ENCODE measurements at places on chromosomes 5 and 9.

DNA sequence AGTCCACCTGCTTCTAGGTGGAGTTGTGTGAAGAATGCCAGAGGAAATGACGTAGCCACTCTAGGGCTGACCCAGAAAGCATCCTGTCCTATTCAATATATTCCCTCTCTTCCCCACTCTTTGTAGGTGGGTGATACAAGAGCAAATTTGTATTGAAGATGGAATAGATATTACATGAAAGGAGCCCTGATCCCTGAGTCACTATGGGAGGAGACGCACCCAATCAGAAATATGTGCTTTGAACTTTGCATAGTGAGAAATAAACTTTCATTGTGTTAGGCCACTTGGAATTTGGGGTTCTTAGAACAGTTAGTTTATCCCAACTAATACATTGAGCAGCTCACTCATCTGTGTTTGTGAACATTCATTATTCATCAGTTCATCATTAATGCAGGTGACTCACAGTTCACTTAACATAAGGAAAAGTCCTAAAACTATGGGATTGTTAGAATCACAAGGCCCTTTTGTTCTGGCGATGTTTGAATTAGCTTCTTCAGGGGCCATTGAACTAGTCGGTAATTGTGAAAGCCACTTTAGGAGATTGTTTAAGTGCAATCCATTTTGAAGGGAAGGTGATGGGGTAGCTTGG lies 26.9 kb upstream of the NTRK2 start:
- no peak for DNase-seq

DNA sequence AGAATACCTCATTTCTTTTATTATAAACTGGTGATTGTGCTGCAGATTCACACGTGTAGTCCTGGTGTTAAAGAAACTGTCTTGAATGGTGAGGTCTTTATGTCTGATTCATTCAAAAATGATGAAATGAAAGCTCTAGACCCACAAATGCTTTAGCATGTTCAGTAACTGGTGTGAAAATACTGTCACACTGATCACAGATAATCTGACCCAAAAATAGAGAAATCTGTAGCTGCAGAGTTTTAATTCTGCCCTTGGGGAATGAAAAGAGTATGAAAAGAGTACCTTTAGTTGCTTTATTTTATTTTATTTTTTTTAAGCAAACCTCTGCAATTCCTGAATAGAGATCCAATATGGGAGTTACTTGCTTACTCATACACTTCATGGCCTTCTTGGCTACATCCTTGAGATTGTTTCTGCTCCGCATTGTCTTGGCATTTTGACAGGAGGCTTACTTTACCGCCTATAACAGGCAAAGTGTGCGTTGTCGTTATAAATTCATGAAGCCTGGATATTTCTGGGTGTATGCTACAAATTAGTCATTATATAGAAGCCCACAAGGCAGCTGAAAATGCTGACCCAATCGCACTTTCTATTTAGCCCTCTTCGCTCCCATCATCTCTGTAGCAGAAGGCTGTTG lies 2.7 kb downstream of the RGMB start:
- no peak for DNase-seq

GRCh38 chr9:124710766-124711165 lies 60.3 kb downstream of the NR6A1 start:
- no peak for DNase-seq

DNA sequence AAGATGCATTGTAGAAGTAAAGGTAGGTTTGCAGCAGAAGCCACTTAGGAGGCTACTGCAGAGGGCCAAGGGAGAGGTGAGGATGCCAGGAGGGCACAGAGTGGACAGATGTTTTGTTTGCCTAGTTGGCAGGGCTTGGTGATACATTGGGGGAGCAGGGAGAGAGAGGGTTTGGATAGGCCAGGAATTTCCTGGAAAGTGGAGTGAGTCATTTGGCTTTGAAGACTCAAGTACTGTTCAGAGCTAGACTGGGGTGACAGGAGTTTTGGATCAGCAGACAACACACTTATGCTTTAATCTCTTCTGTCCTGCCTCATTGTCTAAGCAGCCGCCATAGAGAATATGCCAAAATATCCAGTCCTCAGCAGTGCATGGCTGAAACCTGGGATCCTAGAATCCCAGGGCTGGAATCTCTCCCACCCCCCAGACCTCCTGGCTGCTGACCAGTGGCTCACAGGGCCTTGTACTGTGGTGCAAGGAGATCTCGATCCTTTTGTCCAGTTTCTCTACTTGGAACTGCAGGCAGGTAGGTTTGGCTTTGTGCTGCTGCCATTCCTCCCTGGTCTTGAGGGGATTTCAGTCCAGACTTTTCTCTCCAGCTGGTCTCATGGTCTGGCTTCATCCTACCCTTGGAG lies 11.0 kb downstream of the TMEM268 start:
- DNase-seq, result no peak

DNA sequence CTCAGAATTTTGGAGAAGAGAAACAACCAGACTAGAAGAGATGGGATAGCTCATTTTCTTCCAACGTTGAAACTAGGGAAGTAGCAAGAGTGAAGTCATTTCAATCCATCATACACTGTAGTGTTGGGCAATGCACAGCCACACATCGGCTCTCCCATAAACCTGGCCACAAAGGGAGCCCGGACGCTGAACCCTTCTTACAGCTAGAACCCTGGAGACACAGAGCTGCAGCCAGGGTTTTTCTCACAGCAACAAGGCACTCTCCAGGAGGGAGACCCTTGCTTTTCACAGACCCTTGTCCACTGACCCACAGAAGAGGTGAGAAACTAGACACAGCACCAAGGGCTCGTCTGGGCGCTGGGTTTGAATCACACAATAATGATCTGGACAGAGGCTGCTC lies 101.4 kb upstream of the FSTL4 start:
- DNase-seq, result no peak

DNA sequence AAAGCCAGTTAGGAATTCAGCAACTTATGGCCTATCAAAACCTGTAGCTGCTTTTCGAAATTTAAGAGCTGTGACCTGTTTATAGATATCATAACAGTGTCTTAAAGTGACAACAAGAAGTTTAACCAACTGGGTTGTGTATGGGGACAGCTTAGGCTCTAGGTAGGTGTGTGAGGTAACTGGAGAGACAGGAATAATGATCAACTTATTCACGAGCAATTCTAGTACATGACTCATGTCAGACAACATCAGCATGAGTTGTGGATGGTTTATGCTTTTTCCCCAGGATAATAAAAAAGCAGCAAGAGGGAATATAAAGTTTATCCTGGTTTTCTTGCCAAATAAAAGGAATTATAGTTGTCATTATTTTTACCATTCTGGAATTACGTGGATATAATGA lies 88.6 kb downstream of the GDNF start:
- no peak for DNase-seq

GRCh38 chr9:70852711-70853240 lies 268.6 kb downstream of the TRPM3 start:
- DNase-seq, result no peak

- no peak for DNase-seq
These were observed 78.7 kb downstream of the SLC25A46 start for GRCh38 chr5:110817459-110817858.

DNA sequence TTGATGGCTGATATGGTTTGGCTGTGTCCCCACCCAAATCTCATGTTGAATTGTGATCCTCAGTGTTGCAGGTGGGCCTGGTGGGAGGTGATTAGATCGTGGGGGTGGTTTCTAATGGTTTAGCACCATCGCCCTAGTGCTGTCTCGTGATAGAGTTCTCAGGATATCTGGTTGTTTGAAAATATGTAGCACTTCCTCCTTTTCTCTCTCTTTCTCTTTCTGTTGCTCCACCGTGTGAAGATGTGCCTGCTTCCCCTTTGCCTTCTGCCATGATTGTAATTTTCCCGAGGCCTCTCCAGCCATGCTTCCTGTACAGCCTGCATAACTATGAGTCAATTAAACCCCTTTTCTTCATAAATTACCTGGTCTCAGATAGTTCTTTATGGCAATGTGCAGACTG lies 111.6 kb downstream of the SREK1 start:
- DNase-seq, result no peak

GRCh38 chr9:83432104-83432627 lies 106.0 kb downstream of the FRMD3 start:
- no peak for DNase-seq

DNA sequence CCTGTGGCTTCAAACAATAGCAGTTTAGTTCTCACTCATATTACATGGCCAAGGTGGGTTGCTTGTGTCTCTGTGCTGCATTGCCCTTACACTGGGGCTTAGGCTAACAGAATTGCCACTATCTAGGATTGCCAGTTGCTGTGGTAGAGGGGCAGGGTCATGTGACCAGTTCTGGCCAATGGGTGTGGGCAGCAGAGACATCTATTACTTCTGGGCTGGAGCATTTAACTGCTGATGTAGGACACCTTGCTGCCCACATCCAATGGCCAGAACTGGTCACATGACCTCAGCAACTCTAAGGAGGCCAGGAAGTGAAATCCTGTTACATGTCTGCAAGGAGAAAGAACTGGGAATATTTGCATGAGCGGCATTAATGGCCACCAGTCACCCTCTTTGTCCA lies 199.3 kb downstream of the C9orf152 start:
- no peak for DNase-seq

DNA sequence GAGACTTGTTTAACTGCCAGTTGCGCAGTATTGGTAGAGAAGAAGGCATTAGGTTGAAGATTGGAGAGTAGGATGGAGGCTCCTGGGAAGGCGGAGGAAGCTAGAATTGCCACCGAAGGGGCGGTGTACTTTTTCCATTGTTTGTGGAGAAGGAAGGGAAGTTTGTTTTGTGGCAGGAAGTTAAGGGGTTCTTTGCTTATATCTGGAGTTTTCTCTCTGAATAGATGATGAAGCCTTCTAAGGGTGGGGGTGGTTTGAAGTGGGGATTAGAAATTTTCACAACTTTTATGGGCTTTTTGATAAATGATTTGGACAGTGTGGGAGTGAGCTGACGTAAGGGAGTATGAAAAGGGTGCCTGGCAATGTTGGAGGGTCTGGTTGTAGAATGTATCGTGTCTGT lies 59.3 kb downstream of the SNX30 start:
- no peak for DNase-seq

- DNase-seq, result peak; percentile 1
These were observed 194.3 kb downstream of the PALM2AKAP2 start for GRCh38 chr9:109974143-109974917.
